ENCODE measurements at places on chromosomes 1 and 21. TPM values are rescaled to one million over a fixed set of nuclear protein-coding genes. Genes with fewer than 3 reads are reported as not detected.

DNA sequence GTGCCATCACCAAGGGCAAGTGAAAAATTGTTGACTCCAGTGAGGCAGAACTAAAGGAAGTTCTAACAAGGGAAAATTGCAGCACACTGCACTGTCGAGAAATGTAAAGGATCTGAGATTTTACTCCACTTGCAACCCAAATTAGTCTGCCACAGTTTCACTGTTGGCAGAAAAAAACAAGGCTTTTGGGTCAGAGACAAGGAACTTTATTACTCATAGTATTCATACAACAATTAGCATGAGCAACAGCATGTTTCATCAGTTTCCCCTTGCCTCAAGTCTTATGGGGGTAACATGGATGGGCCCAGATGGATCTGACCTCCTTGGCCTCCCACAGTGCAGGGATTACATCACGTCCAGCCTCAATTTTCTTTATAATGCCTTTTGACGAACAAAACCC, 125.3 kb downstream of the LTN1 start:
- no peak for ATAC-seq

DNA sequence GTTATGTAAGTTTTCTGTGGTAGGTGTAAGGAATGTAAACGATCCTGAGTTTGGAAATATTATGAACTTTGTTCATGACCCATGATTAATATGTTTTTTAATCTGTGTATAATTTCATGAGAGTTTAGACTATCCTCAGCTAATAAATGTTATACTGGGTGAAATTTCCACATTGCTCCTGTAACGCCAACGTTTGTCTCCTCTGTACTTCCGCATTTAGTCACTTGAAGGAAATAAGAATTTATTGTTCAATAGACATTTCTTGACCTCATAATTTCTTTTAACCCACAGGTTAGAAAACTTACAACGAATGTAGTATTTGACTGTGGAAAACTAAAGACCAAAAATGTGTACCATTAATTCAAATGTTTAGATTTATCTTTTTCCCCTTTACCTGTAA, 876 bp downstream of the KCNJ15 start:
- no peak for ATAC-seq

DNA sequence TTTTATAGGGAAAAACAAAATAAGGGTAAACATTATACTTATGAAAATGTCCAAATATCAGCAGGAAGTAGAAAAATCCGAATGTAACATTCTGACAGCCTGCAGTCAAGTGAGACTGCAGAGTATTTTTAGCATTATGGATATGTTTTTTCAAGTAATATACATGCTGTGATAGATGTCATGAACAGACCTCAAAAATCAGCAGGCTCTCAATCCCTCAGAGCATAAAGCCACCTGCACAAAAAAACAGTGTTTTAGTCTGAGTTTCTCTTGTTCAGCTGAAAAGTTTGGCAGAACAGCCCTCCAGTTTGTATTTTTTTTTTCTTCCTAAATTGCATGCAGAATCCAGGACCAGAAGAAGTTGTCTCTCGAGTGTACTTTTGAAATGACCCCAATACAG, 219.1 kb upstream of the FMN2 start:
- no peak for ATAC-seq

TNFRSF4 gene
- 0.93 TPM for total RNA-seq

All from gastroesophageal sphincter (tissue), 4 donors.